ENCODE measurements at places on chromosomes 12 and 14.

GRCh38 chr14:72839753-72840607 is 53.9 kb downstream of the DPF3 start:
- no peak for DNase-seq

- DNase-seq, result no peak
These were observed 45.0 kb downstream of the ANO6 start for GRCh38 chr12:45260854-45261253.

- peak; percentile 11 for DNase-seq
These were observed 1.2 kb downstream of the SLC2A13 start for GRCh38 chr12:40104461-40105264.

- DNase-seq, result peak; percentile 49
These were observed 36.5 kb downstream of the ZC3H14 start for GRCh38 chr14:88599326-88599725.

DNA sequence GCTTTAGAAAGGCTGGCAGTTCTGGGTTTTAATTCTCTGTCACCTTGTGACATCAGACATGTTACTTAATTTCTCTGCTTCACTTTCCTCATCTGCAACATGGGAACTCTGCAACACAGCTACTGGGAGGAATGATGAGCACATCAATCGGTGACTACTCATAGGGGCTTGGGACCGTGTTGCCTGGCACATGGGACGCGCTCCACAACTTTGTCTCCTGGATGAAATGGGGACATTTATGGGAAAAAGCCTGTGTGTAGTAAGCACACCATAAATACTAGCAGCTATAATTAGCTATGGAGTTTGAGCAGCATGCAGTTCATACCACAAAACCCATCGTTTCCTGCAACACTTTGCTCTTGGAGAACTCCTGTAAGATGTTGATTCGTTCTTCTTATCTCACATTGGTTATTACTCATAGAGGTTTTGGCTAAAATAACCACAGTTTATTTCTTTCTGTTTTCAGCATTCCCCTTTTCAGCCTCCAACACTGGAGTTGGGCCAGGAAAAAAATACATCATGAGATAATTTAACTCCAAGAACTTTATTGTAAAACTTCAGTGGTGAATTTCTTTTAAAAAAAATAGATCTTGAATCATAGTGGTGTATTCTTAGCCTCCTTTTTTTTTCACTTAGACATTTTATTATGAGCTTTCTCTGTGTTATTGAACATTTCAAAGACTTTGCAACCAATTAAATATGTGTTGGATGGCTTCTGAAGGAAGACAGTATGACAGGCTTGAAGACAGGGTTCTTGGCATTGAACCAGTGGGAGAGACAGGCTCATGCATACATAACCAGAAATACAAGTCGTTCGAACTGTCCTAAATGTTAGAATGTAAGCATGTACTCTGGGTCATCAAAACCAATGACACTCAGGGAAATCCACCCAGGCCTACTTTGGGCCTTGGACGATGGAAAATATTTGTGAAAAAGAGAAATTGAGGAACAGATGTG is 72.7 kb downstream of the RIN3 start:
- DNase-seq, result peak; percentile 79

GRCh38 chr14:40213701-40214100 is 781.5 kb upstream of the FBXO33 start:
- DNase-seq, result no peak

Data from GM12865 (cell line).